ENCODE measurements at places on chromosomes 4 and X.

DNA sequence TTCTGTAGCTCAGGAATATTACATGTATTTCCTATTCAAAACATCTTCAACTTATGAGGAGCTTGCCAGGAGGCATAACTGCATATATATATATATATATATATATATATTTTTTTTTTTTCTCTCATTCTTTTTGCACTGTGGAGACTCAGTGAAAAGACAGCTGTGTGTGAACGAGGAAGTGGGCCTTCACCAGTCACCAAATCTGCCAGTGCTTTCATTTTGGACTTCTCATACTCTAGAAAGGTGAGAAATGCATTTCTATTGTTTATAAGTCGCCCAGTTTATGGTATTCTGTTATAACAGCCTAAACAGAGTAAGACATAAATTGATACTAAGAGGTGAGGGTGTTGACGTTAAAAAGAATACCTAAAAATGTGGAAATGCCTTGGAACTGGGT is 710.6 kb downstream of the TRAM1L1 start:
- DNase-seq = no peak

GRCh38 chrX:119252716-119253115 is 16.6 kb downstream of the PGRMC1 start:
- DNase-seq = no peak

GRCh38 chr4:40300371-40301162 is 34.6 kb upstream of the CHRNA9 start:
- DNase-seq = no peak

GRCh38 chr4:96753216-96753615 is 913.3 kb downstream of the PDHA2 start:
- DNase-seq = no peak

DNA sequence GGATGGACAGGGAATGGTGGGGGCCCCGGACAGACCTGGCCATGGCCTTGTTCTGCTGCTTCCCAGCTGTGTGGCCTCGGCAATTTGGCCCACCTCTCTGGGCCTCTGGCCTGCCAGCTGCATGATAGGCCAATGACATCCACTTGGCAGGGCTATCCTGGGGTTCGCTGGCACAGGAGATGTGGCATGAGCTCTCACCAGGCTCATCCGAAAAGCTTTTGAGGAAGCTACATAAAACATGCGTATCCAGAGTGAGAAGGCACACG is 18.1 kb downstream of the SH3TC1 start:
- DNase-seq = no peak

DNA sequence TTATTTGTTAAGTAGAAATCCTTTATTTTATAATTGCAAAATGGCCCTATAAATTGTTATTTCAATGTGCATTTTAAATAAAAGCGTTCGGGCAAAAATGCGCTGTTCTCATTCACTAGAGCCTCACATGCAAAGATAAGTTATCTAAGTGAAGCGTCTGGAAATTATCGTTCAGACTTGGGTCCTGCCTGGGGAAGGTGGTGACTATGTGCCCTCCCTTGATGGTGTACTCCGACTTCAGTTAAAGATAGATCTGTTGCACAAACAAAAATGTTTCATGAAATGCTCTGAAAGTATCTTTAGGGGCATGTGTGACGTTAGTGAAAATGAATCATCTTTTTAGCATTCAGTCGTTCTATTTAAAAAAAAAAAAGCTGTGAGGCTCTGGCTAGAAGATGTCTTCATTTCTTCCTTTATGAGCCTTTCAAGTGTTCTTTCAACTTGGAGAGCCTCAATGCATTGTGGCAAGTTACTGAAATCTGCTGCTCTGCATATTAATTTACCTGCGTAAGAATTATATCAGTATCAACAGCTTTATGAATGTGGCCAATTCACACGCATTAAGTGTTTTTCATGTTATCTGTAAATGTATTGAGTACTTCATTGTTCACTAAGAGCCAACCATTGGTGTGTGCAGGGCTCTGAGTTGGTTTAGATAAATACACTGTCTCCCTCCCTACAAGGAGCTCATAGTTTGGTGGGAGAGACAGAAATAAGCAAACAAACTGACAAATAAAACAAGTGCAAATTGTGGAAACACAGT is 83.0 kb downstream of the AFF1 start:
- no peak for DNase-seq

- no peak for DNase-seq
These were observed 17.6 kb downstream of the SH3TC1 start for GRCh38 chr4:8216443-8217245.

GRCh38 chr4:157072002-157072401 is 3.9 kb upstream of the GLRB start:
- DNase-seq = no peak

DNA sequence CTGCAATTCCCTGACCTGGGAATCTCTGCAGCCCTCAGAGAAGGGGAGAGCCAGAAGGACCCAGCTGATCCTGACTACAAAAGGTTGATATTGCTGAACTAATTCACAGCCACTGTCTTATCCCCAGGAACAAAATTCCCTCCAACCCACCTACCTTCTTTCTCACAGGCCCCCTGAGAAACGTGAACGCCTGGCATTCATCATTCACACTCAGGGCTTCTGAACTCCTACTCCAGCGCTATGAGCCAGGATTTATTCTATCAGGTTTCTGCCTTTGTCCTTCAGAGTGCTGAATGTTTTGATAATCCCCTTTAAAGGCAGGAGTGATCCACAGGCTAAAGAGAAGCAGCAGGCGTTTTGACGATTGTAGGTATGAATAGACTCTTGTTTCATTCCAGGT is 76.5 kb downstream of the KCNIP4 start:
- DNase-seq = no peak

- no peak for DNase-seq
These were observed 90.7 kb upstream of the S100G start for GRCh38 chrX:16559206-16559619.

DNA sequence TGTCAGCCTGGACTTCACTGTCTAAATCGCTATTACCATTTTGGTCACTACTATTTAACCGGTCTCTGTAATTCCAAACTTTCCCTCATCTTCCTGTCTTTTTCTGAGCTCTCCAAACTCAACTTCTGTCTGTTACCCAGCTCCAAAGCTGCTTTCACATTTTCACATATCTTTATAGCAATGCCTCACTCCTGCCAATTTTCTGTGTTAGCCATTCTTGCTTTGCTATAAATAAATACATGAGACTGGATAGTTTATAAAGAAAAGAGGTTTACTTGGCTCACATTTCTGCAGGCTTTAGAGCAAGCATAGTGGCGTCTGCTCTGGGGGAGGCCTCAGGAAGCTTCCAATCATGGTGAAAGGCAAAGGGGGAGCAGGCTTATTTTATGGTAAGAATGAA is 368.3 kb upstream of the GNPDA2 start:
- DNase-seq = no peak

DNA sequence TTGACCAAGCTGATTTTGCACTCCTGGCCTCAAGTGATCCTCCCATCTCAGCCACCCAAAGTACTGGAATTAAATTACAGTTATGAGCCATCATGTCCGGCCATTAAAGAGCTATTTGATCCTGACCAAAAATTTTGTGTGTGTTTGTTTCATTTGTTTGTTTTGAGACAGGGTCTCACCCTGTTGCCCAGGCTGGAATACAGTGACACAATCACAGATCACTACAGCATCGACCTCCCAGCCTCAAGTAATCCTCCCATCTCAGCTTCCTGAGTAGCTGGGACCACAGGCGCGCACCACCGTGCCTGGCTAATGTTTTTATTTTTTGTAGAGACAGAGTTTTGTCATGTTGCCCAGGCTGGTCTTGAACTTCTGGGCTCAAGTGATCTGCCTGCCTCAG is 82.9 kb upstream of the RBPJ start:
- no peak for DNase-seq

DNA sequence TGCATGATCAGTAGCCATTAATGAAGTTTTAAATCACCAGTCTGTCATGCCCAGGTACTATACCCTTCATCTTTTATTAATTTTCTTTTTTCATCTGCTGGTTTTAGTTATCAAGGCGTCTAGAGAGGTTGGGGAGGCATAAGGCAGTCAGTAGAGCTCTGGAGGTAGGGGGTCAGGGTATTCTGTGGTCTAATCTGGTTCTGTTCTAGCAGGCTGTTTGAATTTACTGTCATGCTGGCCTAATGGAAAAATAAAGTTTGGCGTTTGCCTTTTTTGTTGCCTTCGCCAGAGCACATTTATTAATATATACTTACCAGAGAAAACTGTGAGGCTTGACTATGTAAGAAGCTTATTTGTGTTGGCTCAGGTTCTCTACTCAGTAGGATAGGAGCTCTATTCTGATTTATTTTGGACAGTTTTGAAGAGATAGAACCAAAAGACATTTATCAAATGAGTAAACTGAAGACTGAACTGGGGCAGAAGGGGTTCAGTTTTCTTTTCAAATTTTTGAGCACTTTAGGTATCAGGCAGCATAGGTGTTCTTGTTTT is 46.9 kb downstream of the TMEM131L start:
- no peak for DNase-seq

- DNase-seq = no peak
These were observed 8.9 kb downstream of the KDR start for GRCh38 chr4:55116450-55116849.

DNA sequence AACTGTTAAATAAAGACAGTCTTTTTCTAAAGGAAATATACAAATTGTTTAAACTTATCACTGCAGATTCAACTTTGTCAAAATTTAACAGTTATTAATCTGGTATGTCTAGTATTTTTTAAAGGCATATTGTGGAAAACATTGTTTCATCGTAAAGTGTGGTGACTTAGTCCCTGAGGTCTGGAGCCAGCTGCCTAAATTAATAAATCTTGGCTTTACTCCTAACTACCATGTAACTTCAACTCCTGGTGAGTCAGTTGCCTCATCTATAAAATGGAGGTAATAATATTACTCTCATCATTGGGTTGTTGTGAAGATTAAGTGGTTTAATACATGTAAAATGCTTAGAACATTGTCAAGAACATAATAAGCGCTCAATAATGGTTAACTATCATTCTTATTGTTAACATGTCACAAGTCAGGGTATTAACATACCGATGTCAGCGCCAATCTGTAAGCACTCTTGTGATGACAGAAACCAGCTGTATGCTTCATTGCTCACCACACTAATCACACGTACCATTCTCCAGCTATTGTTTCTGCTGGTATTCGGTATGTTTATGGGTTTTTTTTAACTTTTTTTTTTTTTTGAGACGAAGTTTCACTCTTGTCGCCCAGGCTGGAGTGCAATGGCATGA is 14.1 kb upstream of the SMIM43 start:
- DNase-seq = no peak

DNA sequence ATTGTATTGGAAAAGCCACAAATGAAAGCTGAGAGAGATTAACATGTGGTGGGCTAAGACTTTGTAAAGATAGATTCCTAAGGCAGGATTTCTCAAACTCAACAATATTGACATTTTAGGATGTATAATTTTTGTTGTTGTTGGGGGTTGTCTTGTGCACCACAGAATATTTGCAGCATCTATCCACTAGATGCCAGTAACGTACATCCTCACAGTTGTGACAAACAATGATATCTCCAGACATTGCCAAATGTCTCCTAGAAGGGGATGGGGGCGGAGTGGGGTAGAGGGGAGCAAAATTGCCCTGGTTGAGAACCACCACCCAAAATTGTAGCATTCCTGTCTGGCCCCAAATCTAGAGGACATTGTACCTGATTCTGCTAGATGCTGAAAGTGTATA is 14.7 kb upstream of the CBR4 start:
- DNase-seq = no peak

DNA sequence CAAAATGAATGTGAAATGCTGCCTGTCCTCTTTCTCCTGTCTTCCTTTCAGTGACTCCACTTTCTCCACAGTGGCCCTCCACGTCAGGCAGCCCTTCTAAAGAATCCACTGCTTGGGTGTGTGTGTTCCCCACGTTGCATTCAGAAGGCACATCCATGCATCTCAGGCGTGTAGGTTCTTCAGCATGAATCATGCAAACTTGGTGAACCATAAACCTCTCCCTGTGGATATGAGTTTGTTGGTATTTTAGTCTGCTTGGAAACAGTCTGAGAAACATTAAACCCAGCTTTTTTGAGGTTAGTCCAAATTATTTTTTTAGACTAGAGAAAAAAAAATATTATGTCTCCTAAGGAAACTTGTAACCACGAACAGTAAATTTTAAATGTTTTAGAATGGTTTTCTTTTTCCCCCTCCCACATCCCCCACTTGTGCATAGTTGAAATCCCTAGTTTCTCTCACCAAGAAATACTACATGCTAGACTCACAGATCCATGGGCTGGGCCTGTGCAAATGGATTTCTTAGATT is 251.6 kb downstream of the CBR4 start:
- no peak for DNase-seq

GRCh38 chr4:2924765-2925301 is 38.4 kb downstream of the NOP14 start:
- DNase-seq = no peak

DNA sequence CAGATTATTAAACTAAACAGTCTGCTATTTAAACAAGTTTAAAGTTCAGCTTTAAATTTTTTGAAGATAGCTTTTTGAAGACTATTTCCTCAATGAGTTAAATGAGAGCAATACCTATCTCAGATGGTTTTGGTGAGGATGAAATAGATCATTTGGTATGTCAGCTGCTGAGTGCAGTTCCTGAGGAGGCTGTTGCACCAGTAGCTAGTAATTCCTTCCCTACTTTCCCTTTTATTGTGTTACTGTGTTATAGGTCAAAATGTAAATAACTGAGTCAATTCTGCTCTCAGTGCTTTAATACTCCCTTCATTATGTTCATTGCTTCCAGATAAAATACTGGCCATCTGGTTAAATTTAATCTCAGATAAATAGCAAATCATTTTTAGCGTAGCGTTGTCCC is 48.6 kb downstream of the BMPR1B start:
- DNase-seq = no peak

GRCh38 chr4:175946472-175947116 is 119.0 kb upstream of the WDR17 start:
- no peak for DNase-seq

DNA sequence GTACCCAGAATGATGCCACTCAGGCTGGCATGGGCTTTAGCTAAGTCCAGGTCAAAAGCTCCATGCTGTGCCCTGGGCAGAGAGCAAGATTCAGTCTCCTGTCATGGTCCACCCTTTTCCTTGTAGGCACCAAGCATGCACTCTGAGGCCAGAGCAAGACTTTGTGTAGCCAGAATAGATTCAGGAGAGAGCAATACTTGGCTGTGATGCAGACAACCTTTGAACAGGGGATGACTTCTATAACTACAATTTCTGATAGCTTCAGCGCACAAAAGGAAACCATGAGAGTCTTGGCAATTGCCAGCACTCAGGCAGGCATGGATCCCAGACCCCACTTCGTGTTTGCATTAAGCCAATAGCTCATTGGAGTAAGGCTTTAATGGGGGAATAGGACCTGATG is 510.6 kb downstream of the RAB28 start:
- no peak for DNase-seq

GRCh38 chrX:112734290-112734689 is 54.6 kb upstream of the LHFPL1 start:
- no peak for DNase-seq

DNA sequence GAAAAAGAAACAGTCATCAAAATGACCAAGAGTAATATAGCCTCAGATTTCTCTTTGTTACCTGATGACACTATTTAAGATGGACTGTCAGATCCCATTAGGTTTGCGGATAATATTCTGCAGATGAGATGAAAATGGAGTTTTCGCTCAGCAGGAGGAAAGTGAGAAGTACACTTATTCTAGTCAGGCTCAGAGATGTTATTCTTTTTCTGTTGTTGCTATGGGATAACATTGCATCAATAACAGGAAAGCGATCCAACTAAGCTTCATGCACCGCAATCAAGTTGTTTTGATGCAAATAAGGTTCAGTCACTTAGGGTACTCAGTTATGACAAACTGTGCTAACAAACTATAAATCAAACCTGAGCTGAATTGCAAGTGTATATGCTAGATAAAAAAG is 415.0 kb downstream of the CCSER1 start:
- DNase-seq = no peak

Measured in effector memory CD4-positive, alpha-beta T cell (primary cell).